ENCODE measurements at places on chromosomes 16 and 17. TPM values are rescaled to one million over a fixed set of nuclear protein-coding genes. Genes with fewer than 3 reads are reported as not detected.

PLA2G10 gene
- polyA plus RNA-seq = not detected

SLFN11 gene
- not detected for polyA plus RNA-seq

DPEP1 gene
- polyA plus RNA-seq = 52.2 TPM

SLC13A2 gene
- polyA plus RNA-seq = not detected

ITGAX gene
- polyA plus RNA-seq = 0.32 TPM

KRT33A gene
- polyA plus RNA-seq = not detected

SLC9A5 gene
- polyA plus RNA-seq = 1.5 TPM

GPR139 gene
- polyA plus RNA-seq = not detected

GDPD3 gene
- 18.7 TPM for polyA plus RNA-seq

VMO1 gene
- polyA plus RNA-seq = 0.13 TPM

Measured in HepG2 (cell line).